ENCODE measurements at places on chromosomes 5 and 9.
A peak's percentile ranks its signal among the peaks of the same experiment; 100 is the strongest.

GRCh38 chr5:133423618-133424282 is 188.6 kb downstream of the FSTL4 start:
- peak; percentile 43 for DNase-seq

- DNase-seq, result no peak
Observed at GRCh38 chr5:65394087-65394486, 87.6 kb downstream of the ADAMTS6 start.

DNA sequence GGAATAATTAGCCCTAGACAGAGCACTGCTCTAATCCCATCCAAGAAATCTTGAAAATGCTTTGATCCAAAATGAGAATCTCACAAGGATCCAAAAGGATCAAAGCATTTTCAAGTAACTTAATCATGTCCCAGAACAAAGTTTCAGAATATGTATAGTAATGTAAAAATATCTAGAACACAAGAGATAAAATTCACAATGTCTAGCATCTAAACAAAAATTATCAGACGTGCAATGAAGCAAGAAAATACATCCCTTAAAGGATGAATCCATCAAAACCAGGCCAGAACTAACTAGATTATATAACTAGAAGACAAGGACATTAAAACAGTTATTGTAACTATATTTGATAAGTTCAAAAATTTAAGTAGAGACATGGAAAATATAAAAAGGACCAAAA is 69.3 kb downstream of the INIP start:
- DNase-seq, result no peak

GRCh38 chr9:6600006-6600405 is 45.5 kb downstream of the GLDC start:
- no peak for DNase-seq

DNA sequence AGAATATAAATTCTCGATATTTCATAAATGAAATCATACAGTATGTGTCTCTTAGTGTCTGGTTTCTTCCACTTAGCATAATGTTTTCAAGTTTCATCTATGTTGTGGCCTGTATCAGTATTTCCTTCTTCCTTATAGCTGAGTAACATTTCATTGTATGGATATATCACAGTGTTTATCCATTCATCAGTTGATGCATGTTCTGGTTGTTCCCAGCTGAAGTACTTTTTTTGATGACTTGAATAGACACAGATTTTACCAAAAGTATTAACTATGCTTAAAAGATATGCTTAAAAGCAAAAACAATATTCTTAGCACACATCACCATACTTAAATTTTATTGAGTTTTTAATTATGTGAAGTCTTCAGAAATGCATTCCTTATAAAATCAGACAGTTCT is 12.7 kb downstream of the RAB14 start:
- no peak for DNase-seq

DNA sequence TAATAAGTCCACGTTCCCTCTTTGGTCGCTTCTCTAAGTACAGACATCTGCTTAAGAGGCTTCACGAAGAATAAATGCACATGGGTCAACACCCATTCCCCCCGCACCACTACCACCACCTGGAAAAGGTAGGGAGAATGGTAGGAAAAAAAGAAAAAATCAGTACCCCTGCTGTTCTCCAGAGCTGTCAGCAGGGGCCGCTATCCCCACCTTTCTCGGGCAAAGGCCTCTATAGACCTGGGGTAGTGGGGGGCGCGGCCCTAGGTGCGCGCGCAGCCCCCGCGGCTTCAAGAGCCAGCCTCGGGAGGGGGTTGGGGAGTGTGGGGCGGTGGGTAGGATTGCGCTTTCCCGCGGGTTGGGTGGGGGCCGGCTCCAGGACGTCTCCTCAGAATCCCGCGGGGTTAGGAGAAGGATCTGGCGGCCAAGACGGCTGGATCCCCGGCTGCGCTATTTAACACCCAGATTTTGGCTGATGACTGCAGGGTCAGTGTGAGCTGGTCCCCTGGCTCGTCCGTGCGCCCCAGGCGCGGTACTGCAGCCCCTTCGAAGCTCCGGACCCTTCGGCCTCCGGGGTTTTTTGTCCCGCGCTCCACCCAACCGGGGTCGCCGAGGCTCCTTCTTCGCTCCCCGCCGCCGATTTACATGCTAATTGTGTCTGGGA is 1.6 kb upstream of the SEMA6A start:
- DNase-seq, result no peak

- no peak for DNase-seq
Observed at GRCh38 chr9:28120184-28120583, 546.9 kb upstream of the C9orf72 start.

- DNase-seq, result no peak
Observed at GRCh38 chr5:154178661-154179060, 11.9 kb upstream of the GALNT10 start.

DNA sequence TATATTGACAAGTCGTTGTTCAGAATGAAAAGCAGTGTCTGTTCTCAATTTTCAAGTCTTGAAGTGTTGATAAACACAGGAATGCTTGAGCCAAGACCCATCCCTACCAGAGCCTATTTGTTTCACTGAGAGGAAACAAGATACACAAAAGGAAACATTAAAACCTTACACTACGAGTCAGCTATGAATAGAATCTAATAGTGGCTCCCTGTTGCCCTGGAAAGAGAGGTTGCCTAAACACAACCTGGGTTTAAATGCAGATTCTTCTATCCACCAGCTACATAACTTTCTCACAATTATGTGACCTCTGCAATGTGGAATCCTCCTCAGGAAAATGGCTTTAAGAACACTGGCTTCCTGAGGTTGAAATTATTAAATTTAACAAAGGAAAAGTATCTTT is 29.1 kb upstream of the BNC2 start:
- no peak for DNase-seq

DNA sequence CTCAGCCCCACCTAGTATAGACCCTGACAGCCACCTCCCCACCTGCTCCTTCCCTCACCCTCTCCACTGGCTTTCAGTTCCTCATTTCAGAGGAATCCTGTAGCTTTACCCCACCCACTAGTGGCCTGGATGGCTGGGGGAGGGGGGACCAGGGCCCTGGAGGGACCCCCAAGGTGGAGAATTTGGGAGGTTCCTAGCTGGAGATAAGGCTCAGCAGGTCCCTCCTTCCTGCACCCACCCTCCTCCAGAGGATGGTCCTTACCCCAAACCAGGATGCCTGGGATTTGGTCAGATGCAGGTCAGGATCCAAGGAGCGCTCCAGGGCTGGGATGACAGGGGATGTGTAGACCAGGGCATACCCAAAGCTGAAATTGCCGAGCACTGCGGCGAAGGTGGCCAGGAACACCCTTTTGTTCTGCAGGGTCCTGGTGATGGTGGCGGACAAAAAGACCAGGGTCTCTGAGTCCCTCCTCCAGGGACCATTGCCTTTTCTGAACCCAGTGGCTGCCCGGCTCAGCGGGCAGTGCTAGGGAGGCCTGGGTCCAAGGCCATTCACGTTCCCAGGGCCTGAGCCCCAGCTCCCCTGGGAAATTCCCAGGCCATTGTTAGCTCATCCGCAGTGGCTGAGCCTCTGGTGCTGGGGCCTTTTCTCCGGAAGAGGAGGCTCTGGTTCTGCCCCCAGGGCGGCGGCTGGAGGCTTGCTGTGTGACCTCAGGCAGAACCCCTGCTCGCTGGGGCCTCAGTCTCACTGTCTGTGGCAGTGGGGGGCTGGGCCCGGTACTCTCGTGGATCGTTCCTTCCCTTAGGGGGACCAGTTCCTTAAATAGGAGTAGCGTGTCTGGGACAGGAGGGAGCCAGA is 678 bp downstream of the SLC2A6 start:
- DNase-seq, result no peak
